Epithelial cell of proximal tubule (primary cell): ENCODE measurements at places on chromosomes 12 and 14.

GRCh38 chr12:48618541-48618940 lies 48.7 kb upstream of the LALBA start:
- peak; percentile 35 for DNase-seq

DNA sequence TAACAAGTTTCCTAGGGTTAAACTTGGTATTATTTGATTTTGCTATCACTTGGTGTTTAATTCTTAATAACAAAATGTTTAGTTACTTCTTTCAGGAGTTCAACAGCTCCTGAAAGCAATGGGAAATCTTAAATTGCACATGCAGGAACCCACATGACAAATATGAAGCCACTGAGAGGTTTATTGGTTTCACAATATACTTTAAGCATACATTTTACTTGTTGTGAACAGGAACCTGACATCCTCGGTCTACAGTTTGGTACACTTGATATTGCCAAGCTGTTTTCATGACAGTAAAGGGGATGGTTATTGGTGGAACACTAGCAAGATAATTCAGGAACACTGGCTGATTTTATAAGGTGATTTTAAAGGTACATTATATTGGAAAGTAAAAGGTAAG lies 46.2 kb downstream of the SLC38A1 start:
- DNase-seq, result no peak

DNA sequence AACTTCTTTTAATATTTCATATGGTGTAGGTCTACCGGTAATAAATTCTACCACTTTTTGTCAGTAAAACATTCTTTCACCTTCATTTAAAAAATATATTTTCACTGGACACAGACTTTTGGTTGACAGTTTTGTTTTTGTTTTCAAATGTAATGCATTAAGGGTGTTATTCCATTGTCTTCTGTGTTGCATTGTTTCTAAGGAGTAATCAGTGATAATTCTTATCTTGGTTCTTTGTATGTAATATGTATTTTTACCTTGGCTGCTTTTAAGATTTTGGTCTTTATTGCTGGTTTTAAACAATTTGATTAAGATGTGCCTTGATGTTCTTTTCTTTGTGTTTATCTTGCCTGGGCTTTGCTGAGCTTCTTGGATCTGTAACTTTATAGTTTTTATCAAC lies 4.1 kb downstream of the MAP1LC3B2 start:
- DNase-seq, result no peak

GRCh38 chr12:88243982-88244381 lies 101.9 kb downstream of the TMTC3 start:
- DNase-seq, result no peak

DNA sequence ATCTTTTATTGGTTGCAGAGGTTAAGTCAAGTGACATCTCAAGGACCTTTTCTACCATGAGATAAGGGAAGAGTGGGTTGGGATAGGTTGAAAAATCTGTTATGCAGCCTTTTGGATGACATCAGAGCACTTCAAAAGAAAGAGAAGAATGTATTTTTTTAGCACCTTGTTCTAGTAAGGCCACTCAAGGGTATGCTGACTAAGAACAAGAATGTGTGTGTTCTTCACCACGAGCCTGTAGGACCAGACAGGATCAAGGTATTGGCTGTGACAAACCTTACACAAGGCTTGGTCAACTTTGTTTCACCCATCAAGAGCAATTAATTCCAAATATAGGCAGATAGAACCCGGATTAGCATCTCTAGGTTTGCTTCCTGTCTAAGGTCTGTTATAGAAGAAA lies 142.5 kb downstream of the SAMD4A start:
- DNase-seq, result no peak

DNA sequence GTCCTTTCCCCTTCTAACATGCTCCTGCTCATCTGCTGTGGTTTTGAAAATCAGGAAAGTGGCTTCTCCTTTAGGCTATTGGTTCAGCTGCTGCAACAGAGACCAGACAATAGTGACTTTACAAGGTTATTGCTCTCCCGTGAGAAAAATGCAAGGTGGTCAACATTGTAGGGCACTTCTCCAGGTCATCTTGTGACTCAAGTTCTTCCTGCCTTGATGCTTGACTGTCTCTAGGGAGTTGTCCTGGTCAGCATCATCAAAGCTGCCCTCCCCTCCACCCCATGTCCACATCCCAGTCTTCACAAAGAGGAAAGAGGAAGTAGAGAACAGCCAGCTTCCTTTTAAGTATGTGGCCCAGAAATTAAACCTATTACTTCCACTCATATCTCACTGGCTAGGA lies 3.9 kb upstream of the TMEM63C start:
- no peak for DNase-seq

DNA sequence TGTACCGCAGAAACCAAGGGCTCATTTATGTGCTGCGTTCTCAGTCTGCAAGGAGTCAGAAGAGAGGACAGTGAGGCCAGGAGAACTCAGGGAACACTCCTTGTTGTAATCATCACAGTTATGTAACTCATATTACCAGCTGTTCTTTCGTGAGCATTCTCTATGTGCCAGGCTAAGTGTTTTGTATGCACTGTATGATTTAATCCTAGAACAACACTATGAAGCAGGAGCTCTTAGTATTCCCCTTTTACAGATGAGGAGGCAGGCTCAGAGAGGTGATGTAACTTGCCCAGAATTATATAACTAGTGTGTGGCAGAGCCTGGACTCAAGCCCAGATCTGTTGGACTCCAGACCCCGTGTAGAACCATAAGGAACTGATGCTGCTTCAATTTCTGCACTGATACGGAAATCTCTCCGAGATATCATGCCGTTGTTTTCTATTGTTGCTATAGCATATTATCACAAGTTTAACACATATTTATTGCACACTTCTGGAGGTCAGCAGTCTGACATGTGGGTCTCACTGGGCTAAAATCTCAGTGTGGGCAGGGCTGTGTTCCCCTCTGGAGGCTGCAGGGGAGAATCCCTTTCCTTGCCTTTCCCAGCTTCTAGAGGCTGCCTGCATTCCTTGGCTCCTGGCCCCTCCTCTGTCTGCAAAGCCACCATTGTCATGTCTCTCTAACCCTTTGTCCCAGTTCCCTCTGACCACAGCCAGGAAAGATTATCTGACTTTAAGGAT lies 16.3 kb upstream of the CD9 start:
- DNase-seq, result no peak

DNA sequence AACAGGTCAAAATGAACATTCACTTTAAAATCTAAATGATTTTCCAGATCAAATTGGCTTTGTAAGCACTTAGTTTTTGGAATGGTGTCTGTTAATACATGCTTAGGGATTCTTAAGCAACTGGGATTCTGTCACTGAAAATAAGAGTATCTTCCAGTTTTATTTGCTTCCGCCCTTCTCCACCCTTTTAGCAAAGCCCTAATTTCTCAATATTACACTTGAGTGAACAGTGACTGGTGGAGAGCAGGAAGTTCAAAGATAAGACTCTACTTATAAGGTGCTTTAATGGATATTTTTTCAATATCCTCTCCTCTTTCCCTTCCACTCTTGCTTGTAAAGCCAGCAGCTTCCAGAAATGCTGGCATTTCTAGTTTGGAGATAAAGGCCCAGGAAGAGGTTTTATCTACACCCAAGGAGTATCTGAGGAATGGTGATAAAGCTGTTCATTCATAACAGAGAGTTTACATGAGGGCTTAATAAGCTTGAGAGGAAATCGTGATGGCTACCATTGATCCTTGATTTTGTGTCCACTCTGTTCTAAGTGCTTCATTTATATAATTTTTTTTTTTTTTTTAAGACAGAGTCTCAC lies 265.9 kb upstream of the PRICKLE1 start:
- DNase-seq, result no peak

DNA sequence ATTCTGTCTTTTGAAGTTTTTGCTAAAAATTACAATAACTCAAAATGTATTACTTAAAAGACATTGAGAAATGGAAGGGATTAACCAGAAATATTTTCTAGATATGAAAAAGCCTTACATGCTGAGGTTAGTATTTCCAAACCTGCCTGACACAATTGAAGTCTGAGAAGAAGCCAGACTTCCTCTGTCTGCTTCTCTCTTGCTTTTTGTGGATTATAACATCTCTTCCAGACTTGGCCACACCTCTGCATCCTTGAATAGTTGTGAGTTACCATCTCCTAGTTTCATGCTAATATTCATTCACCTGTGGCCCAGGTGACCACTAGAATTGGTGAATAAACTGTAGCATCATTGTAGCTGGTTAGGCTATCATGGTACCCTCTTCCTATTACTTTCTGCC lies 497.6 kb downstream of the SLC16A7 start:
- no peak for DNase-seq

- no peak for DNase-seq
Observed at GRCh38 chr14:37369425-37369824, 171.7 kb downstream of the MIPOL1 start.

- DNase-seq, result no peak
Observed at GRCh38 chr14:74860899-74861733, 14.8 kb downstream of the PROX2 start.

DNA sequence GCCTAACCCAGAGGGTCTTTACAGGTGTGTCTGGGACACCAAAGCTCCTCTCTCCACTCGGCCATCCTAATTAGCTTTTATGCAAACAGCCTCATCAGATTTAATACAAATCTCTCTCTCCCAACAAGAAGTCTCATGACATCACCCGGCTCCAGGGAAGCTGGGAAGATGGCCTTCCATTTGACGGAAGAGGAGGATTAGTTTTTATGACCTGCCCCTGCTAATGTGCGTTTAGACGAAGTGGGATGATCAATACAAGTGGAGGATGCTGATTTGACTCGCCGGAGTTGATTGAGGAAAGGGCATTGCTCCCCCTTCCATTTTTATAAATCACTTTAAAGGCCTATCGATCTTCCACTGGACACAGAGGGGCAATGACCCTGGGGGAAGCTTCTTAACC lies 239.2 kb downstream of the BCL11B start:
- DNase-seq, result no peak

DNA sequence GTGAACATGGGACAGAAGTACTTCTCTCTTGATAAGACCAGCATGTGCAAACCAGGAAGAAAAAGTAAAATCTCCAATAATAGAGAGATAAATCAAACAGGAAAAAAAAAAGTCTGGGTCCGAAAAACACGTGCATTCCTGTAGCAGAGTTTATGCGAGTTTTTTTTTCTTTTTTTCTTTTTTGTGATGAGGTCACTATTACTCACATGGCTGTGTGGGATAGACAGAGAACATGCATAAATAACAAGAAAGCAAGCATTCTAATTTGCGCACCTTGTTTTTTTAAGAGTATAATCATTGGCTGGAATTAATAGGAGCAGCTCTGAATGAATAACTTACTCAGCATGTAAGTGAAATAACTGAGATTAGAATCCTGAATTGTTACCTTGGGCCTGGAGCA lies 91.9 kb upstream of the CPM start:
- peak; percentile 84 for DNase-seq

- DNase-seq, result no peak
Observed at GRCh38 chr12:64716839-64717455, 42.3 kb downstream of the GNS start.

GRCh38 chr14:90287791-90288190 lies 31.4 kb downstream of the PSMC1 start:
- no peak for DNase-seq

DNA sequence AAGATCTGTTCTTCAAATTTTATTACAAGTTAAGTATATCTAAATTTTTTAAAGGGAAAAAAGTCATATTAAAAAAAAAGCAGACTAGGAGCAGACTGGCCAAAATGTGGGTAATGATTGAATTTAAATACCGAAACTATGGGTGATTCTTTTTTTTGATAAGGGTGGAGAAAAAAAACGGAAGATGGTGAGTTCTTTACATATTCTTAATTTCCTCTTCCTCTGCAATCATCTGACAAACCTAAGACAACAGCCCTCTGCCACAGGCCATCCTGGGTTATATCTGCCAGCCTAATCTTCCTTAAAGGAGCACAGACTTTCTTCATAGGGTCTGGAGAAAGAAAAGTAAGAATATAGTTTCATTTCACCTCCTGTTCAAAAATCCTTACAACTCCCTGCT lies 108.0 kb downstream of the PPP2R5E start:
- no peak for DNase-seq

DNA sequence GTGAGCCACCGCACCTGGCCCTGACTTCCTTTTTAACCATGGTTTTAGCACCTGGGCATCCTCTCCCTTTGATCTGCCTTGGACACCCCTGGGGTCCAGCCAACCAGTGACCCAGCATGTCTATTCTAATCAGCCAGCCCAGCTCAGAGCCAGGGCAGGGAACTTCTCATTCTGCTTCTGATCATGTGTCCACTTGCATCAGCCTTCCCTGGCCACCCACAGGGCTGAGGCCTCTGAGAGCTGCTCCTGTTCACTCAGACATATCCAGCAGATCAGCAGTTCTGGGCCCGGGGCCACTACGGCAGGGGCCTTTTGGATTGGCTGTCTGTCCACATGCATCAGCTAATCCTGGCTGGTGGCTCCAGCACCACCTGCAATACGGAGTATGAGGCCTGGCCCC lies 117.9 kb upstream of the MAP1LC3B2 start:
- no peak for DNase-seq

GRCh38 chr14:94054936-94055335 lies 26.1 kb downstream of the DDX24 start:
- no peak for DNase-seq

DNA sequence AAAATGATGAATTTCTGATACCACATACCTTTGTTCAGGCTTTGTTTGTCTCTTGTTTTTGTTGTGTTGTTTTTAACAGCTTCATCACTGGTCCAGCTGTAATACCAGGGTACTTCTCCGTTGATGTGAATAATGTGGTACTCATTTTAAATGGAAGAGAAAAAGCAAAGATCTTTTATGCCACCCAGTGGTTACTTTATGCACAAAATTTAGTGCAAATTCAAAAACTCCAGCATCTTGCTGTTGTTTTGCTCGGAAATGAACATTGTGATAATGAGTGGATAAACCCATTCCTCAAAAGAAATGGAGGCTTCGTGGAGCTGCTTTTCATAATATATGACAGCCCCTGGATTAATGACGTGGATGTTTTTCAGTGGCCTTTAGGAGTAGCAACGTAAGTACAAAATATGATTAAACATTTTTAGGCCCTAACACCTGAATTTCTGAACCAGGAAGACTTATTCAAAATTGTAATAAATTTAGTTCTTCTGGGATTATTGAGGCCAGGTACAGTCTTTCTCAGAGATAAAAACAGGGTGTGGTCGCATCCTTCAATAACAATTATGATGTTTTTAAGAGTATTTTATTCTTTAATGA lies 22.4 kb downstream of the RXYLT1 start:
- no peak for DNase-seq

GRCh38 chr12:2654741-2655140 lies 140.0 kb upstream of the FKBP4 start:
- no peak for DNase-seq

GRCh38 chr14:99675951-99676350 lies 8.1 kb upstream of the CYP46A1 start:
- DNase-seq, result no peak

- DNase-seq, result no peak
Observed at GRCh38 chr12:40668099-40668529, 24.1 kb upstream of the CNTN1 start.
